Stimulated activated CD4-positive, alpha-beta T cell treated with anti-CD3 and anti-CD28 coated beads, Interleukin-1b, Interleukin-23, amount 100 ng/mL, for 4 hours (primary cell): ENCODE measurements at places on chromosomes 12 and 14.

GRCh38 chr14:103065861-103066260, 8.5 kb upstream of the CDC42BPB start:
- DNase-seq = no peak

GRCh38 chr12:39440781-39441180, 2.1 kb downstream of the KIF21A start:
- no peak for DNase-seq

DNA sequence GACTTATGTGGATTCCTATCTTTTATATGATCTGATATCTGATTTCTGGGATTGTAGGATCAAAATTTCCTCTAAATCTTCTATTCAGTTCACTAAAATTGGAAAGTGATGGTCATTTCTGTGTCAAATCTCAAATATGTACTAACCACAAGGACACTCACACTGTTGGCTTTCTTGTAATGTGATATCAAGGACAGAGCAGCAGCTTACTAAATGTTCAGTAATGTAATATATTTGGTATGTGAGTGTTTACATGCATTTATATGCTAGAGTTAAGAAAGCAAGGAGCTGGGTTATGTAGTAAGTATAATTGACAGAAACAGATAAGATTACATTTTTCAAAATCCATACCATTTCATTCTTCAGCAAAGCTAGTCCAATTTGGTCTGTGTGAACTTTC, 16.5 kb downstream of the PUS7L start:
- DNase-seq = no peak

DNA sequence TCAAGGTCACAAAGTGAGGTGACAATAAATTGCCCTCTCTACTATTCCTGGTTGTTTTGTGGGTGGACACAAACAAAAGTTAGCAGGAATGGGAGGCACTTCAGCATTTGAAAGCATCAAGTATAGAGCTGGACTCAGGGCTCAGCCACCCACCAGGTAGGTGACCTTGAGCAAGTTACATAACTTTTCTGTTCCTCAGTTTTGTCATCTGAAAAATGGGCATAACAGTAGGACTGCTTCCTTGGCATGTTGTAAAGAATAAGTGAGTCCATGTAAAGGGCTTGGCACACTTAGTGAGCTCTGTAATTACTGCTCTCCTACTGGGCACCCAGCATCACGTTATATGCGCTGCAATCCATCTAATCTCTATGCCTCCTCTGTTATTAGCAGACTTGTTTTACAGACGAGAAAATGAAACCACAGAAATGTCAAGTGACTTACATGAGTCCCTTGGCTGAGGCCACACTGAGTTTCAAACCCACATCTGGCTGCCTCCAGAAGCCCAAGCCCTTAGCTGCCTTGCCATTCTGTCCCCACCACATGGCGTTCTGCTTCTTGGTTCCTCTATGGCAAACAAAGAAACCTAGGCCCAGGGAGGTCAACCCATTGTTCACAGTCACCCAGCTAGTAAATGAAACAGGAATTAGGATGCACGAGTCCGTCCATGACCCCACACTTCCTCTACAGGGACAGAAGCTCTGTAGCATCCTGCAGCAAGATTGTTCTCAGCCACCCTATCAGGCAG, 63.2 kb upstream of the SLC24A4 start:
- DNase-seq = no peak

GRCh38 chr12:76964784-76965571, 86.2 kb upstream of the CSRP2 start:
- DNase-seq = no peak

DNA sequence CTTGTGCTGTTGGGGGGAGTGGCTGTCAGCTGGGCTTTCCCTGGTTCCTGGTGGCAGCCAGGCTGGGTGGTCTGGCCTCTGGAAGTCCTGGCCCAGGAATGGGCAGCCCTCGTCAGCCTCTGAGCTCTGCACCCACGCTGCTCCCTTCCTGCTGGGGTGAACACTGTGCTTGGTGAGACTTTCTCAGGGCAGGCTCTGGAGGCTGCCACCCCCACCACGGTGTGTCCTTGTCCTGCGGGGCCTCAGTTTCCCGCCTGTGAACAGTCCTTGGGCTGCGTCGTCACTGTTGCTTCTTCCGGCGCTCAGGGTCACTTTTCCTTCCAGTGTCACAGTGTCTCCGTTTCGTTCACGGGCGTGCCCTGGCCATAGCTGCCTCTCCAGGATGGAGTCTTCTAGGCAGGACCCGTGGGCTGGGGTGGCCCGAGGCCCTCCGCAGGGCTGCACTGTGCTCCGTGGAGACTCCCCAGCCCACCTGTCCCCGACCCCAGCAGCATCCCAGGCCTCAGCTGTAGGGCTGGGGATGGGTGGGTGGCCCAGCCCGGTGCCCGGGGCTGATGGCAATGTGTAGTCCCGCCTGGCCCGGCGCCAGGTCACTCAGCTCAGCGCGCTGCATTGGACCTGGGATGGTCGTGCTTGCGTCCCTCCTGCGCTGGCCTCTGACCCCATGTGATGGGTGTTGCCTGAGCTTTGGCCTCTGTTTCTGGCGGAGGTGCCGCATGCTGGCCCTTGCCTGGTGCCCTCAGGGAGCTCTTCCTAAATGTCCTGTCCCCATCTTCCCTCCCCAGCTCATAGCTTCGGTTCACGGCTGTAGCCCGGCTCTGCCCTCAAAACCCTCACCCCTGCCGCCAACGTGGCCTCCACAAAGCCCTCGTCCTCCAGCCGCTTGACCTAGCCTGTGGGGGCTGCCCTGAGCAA, 6.8 kb downstream of the KIF26A start:
- DNase-seq = no peak

GRCh38 chr12:30461026-30461615, 234.5 kb downstream of the IPO8 start:
- no peak for DNase-seq

GRCh38 chr14:48974994-48975393, 611.2 kb downstream of the RPS29 start:
- DNase-seq = no peak

DNA sequence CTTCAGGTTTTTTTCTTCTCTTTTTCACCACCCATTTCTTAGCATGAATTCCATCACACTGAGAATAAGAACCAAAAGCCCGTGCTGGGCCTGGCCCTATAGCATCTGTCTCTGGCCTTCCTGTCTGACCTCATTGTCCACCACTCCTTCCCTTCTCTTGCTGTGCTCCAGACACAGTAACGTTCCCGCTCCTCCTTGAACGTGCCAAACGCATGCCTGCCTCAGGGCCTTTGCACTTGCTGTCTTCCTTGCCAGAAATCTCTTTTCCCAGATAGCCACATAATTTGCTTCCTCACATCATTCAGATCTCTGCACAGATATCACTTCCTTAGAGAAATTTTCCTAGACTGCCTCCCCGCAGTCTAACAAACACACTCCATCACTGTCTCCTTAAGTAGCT, 119.6 kb upstream of the CPSF6 start:
- no peak for DNase-seq
